CD4-positive, alpha-beta T cell treated with Interleukin-10 for 1 hour (primary cell): ENCODE measurements at places on chromosomes 7 and 10.

DNA sequence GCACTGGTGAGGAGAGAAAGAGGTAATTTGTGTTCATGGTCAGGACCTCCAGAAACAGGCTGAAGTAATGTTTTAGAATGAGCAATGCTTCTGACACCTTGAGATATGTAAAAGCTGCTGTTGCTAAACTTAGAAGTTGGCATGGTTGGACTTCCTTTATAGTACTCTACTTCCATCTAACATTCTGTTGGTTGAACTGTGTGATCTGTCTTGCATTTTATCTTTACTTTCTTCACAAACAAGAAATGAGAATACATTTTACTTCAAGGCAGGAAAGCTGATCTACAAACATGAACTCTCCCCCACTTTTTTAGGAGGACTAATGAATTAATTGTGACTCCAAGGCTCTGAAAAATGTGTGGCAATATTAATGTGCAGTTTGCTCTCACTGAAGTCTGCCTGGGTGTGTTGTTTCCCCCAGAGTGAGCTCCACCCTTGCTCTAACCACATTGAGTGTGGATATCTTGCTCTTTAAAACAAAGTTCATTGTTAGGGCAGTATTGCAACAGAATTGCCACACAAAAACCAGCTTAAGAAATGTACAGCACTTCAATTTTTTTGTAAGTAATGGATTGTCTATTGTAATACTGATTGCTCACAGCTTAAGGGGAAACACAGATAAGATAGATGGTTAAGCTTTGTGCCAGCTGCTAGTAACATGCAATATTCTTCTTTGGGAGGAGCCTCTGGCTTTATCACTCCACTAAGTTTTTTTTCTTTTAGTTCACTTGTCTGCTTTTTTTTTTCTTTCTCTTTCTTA lies 69.0 kb downstream of the ADD3 start:
- DNase-seq = peak; percentile 63

DNA sequence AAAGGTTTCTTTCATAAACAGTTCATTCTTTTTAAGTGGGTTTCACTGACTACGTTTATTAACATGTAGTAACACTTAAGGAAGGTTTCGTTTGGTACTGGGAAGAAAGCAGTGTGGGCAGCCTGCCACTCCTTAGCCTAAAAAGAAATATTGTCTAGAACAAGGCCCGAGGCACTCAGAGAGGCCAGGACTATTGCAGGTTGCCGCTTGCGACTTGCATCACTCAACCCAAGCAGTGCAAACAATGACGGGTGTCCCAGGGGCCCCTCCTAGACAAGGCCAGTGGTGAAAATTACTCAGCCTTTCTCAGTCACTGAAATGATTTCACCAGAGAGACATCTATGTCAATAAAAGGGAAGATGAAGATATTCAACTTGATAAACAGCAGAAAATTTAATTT lies 243.9 kb downstream of the SNX13 start:
- no peak for DNase-seq

- no peak for DNase-seq
These were observed 16.8 kb upstream of the KIF20B start for GRCh38 chr10:89684604-89685003.

DNA sequence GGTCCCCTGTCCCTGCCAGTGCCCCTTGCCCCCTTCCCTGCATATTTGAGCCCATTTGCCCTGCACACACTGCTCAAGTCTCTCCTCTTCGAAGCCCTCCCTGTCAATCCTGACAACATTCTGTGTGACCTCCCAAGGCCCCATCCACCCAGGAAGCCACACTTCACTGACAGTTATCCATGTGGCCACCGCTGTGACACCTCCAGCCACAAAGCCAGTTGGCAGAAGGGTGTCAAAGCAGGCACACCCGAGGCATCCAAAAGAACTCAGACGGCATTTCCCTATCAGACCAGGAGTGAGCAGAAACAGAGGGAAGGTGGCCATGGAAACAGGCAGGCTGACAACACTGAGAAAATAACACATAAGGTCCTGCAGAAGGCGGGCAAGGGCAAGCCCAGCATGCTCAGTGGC lies 4.6 kb downstream of the POLM start:
- DNase-seq = no peak

- no peak for DNase-seq
These were observed 19.0 kb downstream of the SRI start for GRCh38 chr7:88200789-88201188.

GRCh38 chr10:71431239-71432100 lies 34.8 kb downstream of the CDH23 start:
- no peak for DNase-seq

DNA sequence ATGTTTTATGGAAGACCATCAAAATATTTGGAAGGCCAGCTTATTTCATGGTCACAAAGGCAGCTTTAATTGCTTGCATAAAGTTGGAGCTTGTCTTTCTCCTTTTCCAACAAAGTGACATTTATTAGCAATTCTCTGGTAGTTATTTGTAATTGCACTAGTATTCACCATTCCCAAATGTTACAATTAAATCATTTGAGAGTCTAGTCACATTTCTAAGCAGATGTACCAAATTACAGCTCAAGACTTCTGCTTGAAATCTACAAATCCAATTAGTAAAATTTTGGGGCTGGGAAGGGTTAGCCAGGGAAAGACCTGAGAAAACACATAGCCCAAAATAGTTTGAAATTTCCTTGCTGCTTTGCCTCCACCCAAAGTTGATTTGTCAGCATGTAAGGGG lies 376.1 kb upstream of the LRGUK start:
- DNase-seq = no peak

GRCh38 chr10:98106531-98106930 lies 27.9 kb upstream of the R3HCC1L start:
- no peak for DNase-seq

DNA sequence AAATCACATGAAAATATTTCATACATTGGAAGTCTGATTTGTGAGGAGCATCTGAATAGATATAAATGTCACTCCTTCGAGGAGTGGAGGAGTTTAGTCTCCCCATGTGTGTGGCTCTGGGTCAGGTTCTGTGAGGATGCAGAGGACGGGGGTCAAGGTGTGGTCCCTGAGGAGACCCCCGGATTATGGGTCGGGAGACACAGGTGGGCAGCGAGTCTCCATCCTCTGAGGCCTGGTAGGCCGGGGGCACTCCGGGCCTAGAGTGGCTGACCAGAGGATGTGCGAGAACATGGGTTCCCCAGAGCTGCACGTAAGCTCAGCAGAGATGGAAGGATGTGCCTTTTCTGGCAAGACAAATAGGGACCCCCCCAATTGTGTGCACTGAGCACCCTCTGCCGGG lies 93.4 kb upstream of the TCERG1L start:
- no peak for DNase-seq

DNA sequence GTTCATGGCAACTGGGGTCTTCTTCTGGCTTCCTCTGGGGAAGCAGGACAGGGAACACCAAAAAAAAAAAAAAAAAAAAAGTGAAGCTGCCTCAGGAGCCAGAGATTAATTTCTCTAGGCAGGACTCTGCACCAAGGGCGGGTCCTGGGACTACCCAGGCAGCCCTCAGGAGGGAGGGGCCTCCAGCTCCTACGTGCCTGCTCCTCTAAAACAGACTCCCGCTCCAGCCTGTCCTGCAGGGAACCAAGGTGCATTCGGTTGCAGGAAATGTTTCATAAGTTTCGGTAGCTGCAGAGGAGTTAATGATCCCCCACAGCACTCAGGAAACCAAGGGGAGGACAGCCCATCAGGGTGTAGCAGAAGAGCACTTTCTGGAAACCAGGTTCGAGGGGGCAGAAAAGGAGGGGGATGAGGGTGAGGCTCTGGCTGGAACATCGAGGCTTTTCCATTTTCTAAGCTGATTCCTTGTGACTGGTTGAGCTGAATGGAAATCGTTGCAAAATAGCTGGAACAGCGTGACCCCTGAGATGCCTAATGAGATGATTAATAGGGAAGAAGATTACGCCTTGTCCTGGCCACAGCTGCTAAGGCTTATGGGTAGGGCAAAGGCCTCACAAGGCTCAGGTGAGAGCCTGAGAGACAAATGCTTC lies 84.2 kb downstream of the STRA8 start:
- DNase-seq = no peak

GRCh38 chr7:26399736-26400135 lies 108.1 kb downstream of the SNX10 start:
- DNase-seq = no peak

GRCh38 chr7:15618275-15618674 lies 56.5 kb upstream of the AGMO start:
- DNase-seq = no peak

GRCh38 chr7:73582664-73583202 lies 4.4 kb upstream of the TBL2 start:
- no peak for DNase-seq

DNA sequence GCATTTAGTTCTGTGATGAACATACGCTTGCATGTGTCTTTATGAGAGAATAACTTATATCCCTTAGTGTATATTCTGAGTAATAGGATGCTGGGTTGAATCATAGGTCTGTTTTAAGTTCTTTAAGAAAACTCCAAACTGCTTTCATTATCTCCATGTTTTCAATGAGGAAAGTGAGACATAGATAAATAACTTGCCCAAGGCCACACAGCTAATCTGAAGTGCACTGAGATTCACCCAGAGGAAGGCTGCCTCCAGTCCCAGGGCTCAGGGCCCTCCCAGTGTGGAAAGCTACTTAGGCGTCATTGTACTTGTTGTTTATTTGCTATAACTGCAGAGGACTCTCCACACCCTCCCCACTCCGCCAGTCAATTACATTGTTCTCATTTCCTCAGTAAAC lies 126.7 kb downstream of the INHBA start:
- no peak for DNase-seq

DNA sequence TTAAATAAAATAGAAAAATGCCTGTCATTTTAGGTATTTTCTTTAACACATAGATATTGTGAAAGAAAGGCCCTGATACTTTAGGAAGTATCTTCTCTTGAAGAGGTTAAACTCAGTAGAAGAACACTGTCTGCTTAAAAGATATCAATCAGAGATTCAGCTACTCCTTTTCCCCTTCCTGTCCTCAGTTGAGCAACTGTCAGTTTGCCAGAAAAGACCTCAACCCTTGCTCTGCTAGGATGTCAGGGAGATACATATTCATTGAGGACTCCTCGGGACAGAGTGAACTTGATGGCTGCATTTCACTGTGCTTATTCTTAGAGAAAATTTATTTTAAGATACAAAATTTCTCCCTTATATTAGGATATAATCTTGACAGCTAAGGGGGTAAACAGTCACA lies 173.6 kb upstream of the CACNA2D1 start:
- DNase-seq = no peak

DNA sequence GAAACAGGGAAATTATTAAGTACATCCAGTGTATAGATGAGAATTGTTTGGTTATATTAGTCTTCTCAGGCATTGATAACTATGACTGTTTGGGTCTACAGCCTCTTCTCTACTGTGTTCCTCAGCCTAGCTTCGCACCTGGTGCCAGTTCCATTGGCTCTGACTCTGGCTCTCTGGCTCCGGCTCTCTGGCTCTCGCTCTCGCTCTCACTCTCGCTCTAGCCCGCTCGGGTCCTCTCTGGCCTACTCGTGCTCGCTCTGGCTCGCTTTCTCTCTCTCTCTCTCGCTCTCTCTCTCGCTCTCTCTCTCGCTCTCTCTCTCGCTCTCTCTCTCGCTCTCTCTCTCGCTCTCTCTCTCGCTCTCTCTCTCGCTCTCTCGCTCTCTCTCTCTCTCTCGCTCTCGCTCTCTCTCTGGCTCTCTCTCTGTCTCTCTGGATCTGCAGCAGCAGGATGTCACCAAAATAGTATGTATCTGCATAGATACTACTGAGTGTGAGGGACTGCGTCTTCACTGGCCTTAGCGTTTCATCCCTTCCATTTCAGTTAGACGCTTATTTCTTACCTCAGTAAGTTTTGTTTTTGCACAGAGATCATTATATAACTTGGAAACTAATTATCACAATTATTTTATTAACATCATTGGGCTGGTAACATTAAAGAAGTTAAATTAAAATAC lies 6.5 kb upstream of the SSBP1 start:
- DNase-seq = no peak

DNA sequence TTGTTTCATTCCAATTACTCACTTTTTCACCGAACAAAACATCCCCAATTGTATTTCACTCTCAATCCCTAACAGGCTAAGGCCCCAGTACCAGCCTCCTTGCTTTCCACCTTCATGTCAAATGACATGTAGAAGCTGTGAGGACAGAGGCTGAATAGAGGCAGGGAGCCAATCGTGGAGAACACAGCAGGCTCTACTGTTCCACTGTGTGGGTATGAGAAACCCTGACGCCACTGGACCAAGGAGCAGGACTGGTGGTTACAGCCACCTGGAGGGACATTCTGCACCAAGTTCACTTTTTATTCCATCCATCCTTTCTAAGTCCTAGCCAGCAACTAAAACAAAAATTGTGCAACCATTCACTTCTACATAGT lies 502.8 kb downstream of the SORCS1 start:
- no peak for DNase-seq

DNA sequence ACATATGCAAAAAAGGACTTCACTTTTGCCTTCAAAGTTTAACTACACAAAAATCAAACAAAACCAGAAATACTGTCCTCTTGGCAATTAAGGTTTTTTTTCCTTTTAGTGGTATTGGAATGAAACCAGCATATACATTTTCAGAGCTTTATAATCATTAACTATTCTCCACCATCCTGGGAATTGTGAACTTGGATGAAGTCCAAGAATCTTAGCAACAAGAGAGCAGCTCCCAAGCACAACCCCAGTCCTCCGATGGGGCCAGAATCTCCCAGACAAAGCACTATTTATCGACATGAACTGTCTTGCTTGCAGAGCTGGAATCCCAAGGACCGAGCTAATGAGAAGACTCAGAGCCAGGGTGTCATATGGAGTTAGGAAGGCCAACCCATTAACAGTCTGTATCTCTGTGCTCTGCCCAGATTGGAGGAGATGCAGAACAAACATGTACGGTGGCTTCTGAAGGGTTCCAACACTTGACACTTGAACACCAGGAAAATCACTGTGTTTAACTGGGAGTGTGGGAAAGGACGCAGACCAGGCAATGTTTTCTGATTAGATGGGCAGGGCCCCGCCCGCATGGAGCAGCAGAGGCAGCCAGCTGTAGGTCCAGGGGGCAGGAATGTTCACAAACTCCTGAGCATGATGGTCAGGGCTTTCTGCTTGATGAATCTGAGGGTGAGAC lies 35.5 kb downstream of the PPP1R3C start:
- DNase-seq = no peak

- DNase-seq = no peak
These were observed 74.3 kb downstream of the AVL9 start for GRCh38 chr7:32569388-32570289.
